Urothelium cell line (cell line): ENCODE measurements at places on chromosomes 12 and 14.

DNA sequence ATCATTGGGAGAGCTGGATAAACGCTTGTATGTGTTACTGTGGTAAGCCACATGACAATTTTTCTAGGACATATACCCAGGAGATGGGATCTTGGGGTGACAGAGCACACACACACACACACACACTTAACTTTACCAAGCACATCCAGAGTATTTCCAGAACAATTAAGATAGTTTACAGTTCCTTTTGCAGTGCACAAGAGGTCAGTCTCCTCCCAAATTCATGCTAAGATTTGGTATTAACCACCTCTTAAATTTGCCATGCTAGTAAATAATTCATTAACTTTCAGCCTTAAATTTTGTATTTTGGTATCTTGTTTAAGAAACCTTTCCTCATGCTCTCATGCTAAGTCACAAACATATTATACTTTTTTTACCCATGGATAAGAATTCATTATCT lies 33.9 kb upstream of the LIMA1 start:
- DNase-seq, result no peak

GRCh38 chr14:89418976-89419375 lies 1.9 kb upstream of the FOXN3 start:
- DNase-seq, result no peak

DNA sequence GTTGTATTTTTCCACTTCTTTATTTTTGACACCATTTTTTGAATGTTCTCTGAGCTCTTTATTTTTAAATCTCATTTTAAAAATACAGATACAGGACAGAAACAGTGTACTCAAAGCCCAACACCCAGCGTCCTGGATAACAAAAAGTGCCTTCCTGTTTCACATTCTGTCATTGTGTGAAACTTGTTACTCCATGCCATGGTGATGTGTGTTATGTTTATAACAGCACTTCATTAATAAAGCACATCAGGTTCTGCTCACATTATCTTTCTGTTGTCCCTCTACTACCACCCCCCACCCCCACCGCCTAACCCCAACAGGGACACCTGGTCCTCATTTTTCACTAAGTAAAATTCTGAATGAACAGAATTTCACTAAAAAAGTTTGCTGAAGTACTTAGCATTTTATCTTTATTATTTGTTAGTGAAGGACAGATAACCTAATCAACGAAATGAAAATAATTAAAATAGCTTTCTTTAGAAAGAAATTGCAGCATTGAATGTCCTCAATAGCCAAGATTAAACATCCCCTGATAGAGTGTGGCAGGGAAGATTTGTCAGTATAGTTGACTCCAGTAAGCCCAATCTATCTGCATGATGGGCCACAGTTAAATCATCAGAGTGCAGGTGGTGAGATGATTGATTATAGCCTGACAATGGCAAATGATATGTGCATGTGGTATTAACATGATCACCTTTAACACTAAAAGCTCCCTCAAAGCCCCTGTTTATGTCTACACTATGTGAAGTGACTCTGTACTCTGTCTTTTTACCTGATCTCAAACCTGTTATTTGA lies 153.9 kb downstream of the ACSS3 start:
- DNase-seq, result no peak

DNA sequence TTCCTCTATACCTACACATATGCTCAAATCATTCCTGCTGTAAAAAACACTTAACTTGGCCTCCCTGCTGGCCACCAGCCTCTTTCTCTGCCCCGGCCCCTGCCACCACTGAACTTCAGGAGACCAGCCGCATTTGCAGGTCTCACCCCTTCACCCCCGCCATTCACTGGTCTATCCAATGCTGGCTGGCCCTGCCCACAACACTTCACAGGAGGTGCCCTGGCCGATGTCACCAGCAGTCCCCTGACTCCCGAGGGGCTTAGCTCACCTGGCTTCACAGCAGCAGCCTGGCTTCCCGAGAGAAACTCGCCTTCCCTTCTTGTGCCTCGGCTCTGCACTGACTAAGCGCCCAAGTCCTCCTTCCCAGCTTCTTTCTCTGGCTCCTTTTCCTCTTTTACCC lies 7.5 kb downstream of the AK7 start:
- DNase-seq, result no peak

GRCh38 chr14:99862136-99862535 lies 68.9 kb downstream of the EML1 start:
- DNase-seq, result no peak

GRCh38 chr14:57848786-57849185 lies 17.1 kb downstream of the SLC35F4 start:
- DNase-seq, result no peak

- no peak for DNase-seq
These were observed 35.4 kb upstream of the EIF5 start for GRCh38 chr14:103298620-103299019.

DNA sequence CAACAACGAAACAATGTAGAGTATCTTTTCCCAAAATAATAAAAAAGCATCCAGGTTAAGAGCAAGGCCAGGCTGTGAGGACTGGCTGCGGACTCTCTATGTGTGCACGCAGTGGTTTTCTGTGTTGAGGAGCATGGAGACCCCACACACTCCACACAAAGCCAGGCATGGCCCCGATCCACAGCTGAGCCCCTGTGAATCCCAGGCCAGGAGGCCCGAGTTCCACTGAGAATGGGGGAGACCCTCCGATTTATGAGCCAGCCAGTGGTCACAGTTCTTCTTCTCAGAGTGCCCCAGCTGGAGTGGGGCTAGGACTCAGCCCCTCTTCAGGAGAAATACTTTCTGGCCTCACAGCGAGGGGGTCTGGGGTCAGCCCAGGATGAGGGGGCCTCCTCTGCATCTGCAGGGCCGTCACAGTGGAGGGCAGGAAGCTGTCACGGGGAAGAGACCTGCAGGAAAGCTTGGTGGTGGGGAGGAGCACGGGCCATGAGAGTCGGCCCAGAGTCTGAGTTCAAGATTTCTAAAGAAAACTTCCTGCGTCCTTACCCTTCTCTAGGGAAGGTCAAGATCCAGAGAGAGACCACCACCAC lies 20.1 kb downstream of the NCKAP5L start:
- no peak for DNase-seq

GRCh38 chr14:26870096-26870495 lies 272.3 kb upstream of the NOVA1 start:
- no peak for DNase-seq

GRCh38 chr12:66549050-66549389 lies 129.9 kb downstream of the GRIP1 start:
- no peak for DNase-seq

DNA sequence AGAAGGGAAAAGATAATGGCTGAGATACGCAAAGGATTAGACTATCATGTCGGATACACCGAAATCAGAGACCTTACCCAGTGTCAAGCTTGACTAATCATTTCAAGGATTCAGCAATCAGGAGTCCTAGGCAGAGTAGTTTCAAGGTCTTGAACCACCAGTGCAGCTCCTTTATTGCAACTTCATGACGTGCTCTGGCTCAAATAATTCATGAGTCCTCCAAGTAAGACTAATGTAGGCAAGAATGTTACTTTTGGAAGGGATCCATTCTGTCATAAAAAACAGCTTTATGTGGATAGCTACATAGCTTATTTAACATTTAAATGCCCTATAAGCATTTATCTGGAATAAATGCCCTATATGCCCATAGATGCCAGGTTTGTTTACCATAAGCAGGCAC lies 123.2 kb downstream of the LMO3 start:
- no peak for DNase-seq

DNA sequence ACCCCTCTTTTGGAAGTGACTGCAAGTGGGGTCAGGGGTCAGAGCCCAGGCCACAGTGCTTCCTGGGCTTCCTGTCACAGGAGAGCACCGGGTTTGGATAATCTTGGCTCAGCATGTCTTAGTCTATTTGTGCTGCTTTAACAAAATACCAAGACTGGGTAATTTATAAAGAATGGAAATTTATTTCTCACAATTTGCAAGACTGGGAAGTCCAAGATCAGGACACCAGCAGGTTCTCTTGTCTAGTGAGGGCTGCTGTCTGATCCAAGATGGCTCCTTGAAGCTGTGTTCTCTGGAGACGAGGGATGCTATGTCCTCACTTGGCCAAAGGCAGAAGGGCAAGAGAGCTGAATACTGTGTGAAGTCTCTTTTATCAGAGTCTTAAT lies 74.1 kb downstream of the RIN3 start:
- DNase-seq, result no peak

DNA sequence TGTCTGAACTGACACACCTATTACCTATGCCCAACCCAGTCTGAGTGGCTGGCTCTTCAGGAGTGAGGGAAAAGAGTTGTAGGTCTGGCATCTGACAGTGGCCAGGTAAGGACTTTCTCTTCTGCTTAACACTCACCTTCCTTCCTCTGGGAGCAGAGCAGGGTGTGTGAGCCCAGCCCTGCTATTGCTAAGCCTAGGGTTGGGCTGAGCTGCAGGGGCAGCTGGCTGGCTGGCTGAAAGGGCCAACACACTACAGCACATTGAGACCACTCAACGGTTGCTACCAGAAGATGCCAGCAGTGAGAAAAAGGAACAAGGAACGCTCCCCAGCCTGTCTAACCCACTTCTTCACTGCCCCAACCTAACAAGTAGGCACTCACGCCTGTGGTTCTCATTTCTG lies 201.2 kb downstream of the DPF3 start:
- no peak for DNase-seq

GRCh38 chr12:32644431-32644830 lies 34.7 kb upstream of the DNM1L start:
- DNase-seq, result no peak
